Esophagus squamous epithelium (tissue), 5 donors: ENCODE measurements at places on chromosomes 3 and 15.

- no peak for DNase-seq
Measured at GRCh38 chr15:88907111-88907510, 6.1 kb downstream of the MFGE8 start.

DNA sequence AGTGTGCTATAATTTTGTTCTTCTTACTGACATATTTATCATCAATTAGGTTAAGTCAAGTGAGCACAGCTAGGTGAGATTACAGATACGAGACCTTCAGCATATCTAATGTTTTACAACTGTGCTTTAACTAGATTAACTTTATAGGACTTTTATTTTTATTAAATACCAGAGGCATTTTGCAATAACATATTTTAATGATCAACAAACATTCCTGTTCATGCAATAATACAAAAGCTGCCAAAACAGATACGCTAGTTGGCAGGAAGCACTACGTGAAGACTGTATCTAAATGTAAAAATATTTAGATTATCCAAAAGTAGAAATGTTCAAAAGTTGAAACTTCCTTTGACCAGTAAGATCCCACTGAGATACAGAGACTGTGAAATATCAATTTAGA lies 139.1 kb downstream of the CBLB start:
- DNase-seq, result no peak

DNA sequence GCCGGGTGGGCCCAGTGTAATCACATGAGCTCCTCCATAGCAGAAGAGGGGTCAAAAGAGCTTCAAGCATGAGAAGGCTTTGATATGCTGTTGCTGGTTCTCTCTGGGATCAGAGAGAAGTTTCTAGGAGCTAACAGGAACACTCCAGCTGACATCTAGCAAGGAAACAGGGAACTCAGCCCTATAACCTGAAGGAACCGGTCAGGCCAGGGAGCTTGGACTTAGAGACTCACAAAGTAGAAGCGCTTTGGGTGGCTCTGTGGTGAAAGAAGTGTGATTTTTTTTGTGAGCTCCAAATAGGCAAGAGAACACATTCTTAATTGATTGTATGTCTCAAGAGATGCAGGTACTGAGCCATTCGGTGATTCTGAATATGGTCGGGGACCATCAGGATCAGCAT lies 26.2 kb upstream of the EPHB1 start:
- DNase-seq, result no peak

DNA sequence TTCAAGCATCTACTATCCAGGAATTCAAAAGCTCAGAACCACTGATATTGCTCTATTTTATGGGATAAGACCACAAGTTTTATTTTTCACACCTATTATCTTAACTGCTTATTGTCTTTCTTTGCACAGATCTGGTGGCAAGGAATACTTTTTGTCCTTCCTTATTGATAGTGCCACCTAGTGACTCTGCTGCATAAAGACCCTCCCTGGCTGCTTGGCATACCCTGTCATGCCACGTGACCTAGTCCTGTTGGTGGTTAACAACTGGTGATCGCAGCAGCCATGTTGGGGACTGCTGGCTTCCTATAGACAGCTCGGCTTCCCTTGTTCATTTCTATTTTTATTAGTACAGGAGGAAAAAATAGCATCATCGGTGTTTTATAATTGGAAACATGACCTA lies 236.3 kb downstream of the MEX3B start:
- DNase-seq, result no peak

DNA sequence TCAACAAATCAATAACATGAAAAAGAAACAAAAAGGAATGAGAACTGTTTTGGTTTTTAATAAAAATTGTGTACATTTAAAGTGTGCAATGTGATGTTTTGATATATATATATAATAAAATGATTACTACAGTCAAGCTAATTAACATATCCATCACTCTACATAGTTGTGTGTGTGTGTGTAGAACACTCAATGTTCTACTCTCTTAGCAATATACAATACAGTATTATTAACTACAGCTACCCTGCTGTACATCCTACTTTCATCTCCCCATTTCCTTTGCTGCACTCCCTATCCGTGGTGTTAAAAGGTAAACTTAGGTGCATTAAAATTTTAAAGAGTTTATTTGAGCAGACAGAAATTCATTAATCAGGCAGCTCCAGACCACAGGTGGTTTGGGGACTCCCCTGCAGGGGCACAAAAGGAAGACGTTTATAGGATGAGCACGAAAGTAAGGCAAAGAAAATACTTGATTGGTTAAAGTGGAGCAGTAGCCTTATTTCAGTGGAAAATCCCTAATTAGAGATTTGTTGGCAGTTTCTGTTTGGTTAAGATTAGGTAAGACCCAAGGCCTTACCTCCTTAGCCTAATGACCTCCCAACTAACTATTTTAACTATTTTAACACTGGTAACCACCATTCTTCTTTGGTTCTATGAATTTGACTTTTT lies 61.8 kb upstream of the SNRK start:
- no peak for DNase-seq

GRCh38 chr3:37988931-37989525 lies 1.6 kb upstream of the VILL start:
- DNase-seq, result no peak

DNA sequence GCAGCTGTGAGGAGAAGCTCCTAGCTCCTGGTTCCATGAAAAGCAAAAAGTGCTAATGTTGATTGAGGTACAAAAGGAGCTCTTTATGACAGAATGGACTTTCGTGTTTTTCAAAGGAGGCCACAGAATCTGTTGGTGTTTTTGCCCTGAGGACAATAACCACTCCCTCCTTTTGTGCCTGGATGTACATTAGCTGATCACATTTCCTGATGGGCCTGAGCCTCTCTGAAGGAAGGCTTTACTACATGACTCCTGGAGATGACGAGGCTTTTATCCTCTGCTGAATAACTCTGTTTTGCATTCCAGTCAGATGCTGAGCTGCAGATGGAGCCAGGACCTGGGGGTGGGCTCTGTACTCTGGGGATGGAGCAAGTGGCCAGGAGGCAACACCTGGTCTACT lies 301.9 kb downstream of the CACNA2D3 start:
- no peak for DNase-seq

DNA sequence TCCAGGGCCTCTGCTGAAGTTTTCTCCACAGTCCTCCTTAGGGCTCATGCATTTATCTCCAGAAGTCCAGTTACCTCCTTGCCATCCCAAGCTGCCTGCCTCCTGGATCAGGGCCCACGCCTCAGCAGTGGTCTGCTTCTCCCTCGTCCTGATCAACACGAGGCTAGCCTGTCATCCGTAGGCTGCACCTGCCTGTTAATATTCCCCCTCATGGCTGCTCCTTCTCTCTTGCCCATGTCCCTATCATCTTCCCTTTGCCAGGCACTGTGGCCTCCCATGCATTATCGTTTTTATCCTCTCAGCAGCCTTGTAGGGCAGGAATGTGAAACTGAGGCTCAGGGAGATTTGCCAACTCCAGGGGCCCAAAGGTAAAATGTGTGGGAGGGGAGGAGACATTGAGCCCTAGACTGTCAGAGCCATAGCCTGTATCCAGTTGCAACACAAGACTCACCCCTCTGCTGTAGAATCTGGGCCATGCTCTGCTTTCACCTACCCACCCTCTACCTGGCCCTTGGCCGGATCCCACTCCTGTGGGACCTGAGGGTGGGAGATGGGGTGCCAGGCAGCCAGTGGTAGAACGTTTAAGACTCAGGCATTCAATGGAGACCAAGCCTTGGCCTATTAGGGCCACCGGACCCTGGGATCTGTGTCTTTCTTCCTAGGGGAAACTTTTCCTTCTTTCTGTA lies 4.6 kb downstream of the GRM2 start:
- DNase-seq, result no peak

DNA sequence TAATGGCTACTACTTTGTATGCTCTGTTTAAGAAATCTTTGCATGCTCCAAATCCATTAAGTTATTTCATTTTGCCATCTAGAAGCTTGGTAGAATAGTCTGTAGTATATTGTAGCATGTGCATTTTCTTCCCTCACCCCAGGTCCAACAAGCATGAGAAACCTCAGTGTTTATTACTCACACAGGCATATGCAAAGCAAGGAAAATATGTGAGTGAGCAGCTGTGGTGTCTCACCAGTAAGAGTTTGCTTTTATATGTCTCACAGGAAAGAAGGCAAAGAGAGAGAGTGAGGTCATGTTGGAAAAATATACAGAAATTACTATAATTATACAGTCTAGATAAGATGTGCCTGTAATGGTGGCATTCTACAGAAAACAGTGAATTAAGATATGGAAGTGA lies 312.5 kb downstream of the C3orf38 start:
- DNase-seq, result no peak

- no peak for DNase-seq
Measured at GRCh38 chr15:81297603-81298575, 26.1 kb downstream of the STARD5 start.

GRCh38 chr3:100001526-100002270 lies 112.6 kb downstream of the FILIP1L start:
- DNase-seq, result no peak

DNA sequence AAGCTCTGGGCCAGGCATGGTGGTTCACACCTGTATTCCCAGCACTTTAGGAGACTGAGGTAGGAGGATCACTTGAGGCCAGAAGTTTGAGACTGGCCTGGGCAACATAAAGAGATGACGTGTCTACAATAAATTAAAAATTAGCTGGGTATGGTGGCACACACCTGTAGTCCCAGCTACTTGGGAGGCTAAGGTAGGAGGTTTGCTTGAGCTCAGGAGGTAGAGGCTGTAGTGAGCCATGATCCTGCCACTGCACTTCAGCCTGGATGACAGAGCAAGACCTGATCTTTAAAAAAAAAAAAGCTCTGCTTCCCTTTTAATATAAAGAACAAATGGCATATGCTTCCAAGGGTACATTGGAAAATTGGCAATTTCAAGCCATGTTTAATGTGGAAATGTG lies 46.7 kb downstream of the FNDC3B start:
- DNase-seq, result no peak

- no peak for DNase-seq
Measured at GRCh38 chr15:100241572-100242482, 99.9 kb downstream of the ADAMTS17 start.

GRCh38 chr3:13568515-13569028 lies 19.6 kb downstream of the FBLN2 start:
- no peak for DNase-seq

- no peak for DNase-seq
Measured at GRCh38 chr3:82927309-82928253, 1166.1 kb upstream of the GBE1 start.

DNA sequence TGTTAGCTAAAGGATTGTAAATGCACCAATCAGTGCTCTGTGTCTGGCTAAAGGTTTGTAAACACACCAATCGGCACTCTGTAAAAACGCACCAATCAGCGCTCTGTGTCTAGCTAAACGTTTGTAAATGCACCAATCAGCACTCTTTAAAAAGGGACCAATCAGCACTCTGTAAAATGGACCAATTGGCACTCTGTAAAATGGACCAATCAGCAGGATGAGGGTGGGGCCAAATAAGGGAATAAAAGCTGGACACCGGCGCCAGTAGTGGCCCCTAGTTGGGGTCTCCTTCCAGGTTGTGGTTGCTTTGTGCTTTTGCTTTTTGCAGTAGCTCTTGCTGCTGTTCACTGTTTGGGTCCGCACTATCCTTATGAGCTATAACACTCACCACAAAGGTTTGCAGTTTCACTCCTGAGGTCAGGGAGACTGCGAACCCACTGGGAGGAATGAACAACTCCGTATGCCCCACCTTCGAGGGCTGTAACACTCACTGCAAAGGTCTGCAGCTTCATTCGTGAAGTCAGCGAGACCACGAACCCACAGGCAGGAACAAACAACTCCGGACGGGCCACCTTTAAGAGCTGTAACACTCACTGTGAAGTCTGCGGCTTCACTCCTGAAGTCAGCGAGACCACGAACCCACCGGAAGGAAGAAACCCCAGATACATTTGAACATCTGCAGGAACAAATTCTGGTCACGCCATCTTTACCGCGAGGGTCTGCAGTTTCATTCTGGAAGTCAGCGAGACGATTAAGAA lies 1.1 kb upstream of the SUCLG2 start:
- no peak for DNase-seq

- DNase-seq, result peak; percentile 49
Measured at GRCh38 chr15:63502843-63503738, 1.3 kb upstream of the USP3 start.

GRCh38 chr3:193330555-193331204 lies 47.9 kb downstream of the ATP13A5 start:
- no peak for DNase-seq

DNA sequence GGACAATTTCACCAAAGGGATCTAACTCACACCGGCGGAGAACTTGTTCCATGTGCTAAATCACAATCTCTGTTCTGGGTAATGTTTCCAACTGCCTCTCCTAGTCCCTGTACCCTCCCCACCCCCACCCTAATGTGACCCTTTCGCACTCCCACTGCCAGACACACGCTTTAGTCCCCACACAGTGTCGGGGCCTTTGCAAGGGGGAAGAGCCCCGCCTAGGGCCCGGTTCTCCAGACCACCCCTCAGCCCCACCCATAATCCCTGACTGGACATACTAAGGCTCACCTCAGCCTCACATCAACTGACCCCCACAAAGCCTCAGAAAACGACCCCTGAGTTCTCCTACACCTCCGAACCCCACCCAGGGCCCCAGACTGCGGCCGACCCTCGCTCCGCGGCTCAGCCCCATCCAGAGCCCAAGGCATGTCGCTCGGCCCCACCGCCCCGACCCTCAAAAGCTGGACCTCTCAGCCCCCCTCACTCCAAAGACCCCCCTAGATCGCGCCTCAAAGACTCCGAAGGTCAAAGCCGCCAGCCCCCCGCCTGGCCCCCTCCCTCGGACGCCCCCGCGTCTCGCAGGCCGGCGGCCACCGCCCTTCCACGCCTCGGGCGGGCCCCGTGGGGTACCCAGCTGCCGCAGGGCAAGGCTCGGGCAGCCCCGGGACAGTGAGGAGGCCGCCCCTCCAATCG lies 72.0 kb upstream of the MAP4 start:
- no peak for DNase-seq

DNA sequence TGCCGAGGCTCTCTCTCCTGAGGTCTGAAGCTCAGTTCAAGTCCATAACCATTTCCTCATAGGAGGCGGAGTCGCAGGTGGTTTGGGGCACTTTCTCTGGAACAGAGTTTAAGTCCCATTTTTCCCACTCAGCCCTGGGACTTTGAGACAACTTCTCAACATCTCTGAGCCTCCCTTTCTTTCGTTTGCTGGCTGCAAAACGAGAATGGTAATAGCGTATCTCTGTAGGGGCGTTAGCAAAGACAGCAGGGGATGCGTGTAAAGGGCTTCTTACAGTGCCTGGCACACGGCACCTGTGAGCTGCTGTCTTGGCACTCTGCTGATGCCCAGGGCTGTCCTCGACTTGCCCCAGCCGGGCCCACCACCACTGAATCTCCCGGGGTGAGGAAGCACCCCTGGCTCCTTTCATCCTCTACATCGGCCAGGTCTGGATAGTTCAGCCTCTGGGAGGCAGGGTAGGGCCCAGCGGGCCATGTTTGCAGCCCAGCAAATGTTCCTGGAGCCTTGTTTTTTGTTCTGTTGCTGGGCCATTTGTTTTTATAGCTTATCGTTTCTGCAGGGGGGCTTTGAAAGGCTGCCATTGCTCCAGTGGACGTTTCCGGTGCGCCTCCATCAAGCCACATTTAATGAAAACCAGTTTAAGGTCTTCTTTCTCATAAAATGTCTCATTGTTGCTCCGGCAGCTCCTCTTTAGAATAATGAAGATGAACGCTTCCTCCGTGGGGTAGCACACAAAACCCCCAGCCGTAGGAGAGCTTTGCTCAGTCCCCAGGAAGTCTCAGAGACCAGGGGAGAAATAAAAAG lies 60.0 kb upstream of the WNT5A start:
- DNase-seq, result no peak

- DNase-seq, result no peak
Measured at GRCh38 chr3:142857056-142857455, 31.8 kb downstream of the PCOLCE2 start.
